ENCODE measurements at places on chromosomes 1 and 21.

DNA sequence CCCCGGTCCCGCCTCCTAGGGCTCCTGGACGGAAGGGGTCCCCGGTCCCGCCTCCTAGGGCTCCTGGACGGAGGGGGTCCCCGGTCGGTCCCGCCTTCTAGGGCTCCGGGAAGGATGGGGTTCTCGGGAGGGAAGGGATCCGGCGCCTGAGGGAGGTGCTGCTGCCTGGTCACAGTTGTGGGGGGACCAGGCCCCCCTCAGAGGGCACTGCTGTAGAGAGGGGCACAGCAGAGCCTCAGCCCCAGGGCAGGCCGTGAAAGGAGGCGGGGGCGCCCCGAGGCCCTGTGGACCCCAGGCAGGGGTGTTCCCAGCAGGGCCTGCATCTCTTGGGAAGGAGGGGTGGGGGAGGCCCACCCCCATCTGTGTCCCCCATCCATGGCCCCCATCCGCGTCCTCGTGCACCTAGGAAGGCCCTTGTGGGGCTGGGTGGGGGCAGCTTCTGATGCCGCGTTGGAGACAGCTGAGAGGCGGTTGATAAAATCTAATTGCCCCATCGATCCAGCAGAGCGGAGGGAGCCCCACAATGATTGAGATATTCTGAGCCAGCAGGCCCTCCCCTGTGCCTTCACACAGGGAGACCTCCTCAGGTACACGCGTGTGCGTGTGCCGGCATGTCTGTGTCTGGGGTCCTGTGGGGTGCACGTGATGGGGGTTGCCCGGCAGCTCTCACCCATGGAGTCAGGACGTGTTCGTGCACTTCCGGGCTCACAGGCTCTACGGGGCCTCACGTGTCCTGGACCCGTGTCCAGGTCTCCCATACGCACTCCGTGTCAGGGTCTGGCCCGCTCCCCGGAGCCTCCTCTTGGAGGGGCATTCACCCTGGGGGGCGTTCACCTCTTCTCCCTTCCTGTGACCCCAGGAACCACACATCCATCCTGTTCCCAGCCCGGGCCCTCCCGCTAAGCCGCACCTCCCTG, 12.9 kb downstream of the SAMD11 start:
- no peak for DNase-seq

GRCh38 chr1:64545118-64545843, 75.4 kb downstream of the CACHD1 start:
- no peak for DNase-seq

DNA sequence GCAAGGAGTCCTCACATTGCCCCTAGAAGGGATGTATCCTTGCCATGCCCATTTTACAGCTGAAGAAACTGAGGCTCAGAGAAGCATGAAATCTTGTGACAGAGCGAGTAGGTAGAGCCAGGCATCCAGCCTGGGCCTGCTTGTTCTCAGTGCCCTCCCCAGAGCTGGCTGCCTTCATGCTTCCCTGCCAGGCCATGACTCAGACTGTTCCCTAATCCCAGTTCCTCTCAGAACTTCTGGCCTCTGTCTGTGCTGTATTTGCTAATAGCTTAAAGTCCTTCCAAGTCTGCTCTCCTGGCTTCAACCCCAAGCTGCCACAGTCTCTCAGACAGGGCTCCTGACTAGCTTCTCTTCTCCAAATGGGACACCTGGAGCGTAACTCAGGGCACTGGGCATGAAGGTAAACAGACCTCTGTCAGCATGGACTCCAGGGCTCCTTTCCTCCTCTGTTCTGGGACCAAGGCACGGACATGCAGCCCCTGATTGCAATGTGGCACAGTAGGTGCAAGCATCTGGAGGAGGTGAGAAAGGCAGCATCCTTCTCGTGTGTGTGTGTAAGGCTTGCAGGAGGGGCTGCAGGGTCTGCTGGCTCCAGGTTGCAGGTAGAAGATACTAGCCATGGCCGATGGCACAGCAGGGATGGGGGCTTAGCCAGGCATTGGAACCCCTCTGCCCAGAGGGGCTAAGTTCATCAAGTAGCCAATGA, 122.7 kb downstream of the HMGB4 start:
- no peak for DNase-seq

DNA sequence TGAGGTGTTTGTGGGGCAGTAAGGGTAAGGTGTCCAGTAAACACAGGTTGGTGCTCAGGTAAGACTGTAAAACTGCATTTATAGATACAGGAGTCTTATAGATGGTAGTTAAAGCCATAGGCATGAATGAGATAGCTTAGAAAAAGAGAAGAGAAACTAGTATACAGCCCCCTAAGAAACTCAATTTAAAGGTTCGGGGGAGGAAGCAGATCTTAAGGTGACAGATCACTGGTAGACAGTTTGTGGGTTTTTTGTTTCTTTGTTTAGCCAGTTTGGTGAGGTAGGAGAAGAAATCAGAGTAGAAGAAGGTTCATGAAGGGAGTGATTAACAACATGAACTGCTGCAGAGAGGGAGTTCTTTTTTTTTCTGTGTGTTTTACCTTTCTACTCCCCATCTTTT, 6.1 kb upstream of the AGO3 start:
- DNase-seq = no peak
